ENCODE measurements at places on chromosomes 1 and 21.

GRCh38 chr1:215794156-215794555 lies 227.1 kb downstream of the KCTD3 start:
- no peak for DNase-seq

GRCh38 chr1:234512451-234512861 lies 33.5 kb upstream of the TARBP1 start:
- DNase-seq, result peak; percentile 92

DNA sequence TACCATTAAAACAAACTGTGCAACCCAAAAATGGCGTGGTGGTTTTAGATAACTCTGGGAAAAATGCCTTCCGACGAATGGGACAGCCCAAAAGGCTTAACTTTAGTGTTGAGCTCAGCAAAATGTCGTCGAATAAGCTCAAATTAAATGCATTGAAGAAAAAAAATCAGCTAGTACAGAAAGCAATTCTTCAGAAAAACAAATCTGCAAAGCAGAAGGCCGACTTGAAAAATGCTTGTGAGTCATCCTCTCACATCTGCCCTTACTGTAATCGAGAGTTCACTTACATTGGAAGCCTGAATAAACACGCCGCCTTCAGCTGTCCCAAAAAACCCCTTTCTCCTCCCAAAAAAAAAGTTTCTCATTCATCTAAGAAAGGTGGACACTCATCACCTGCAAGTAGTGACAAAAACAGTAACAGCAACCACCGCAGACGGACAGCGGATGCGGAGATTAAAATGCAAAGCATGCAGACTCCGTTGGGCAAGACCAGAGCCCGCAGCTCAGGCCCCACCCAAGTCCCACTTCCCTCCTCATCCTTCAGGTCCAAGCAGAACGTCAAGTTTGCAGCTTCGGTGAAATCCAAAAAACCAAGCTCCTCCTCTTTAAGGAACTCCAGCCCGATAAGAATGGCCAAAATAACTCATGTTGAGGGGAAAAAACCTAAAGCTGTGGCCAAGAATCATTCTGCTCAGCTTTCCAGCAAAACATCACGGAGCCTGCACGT lies 82.1 kb downstream of the PRDM2 start:
- peak; percentile 79 for DNase-seq

GRCh38 chr21:33099131-33099530 lies 29.2 kb downstream of the OLIG1 start:
- no peak for DNase-seq

DNA sequence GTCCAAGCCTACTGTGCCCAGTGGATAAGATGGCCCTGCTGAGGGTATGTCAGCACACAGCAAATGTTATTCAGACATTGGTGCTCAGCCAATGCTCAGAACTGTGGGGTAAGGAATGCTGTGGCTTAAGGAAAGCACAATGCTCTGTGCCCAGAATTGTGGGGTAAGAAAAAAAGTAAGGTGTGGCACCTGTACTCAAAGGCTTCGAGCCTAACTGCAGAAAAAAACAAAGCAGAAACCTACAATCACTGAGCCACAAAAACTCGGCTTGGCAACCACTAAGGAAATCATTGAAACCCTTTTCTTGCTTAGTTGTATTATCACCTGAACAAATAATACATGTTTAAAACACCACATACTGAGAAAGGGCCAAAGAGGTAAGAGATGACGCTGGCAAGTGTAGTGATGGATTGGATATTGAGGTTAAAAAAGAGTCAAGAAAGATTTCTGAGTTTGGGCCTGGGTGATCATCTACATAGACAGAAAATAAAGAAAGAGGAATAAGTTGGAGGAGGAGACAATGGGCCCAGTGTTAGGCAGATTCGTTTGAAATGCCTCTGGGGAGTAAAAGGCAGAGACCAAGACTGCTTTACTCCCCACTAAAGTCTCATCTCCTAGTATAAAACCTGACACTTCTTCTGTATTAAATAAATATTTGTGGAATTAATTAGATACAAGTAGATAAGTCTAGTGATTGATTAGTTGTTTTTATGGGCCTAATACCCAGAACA lies 25.9 kb upstream of the ATP1A1 start:
- no peak for DNase-seq

GRCh38 chr1:121408354-121408753 lies 223.6 kb downstream of the SRGAP2C start:
- peak; percentile 91 for DNase-seq

- no peak for DNase-seq
Observed at GRCh38 chr1:244065063-244065793, 14.1 kb downstream of the ZBTB18 start.

- DNase-seq, result no peak
Observed at GRCh38 chr1:202567738-202568137, 142.5 kb downstream of the SYT2 start.

GRCh38 chr1:72635719-72636118 lies 353.4 kb upstream of the NEGR1 start:
- peak; percentile 92 for DNase-seq
